ENCODE measurements at places on chromosomes 12 and 14.
A peak's percentile ranks its signal among the peaks of the same experiment; 100 is the strongest.

DNA sequence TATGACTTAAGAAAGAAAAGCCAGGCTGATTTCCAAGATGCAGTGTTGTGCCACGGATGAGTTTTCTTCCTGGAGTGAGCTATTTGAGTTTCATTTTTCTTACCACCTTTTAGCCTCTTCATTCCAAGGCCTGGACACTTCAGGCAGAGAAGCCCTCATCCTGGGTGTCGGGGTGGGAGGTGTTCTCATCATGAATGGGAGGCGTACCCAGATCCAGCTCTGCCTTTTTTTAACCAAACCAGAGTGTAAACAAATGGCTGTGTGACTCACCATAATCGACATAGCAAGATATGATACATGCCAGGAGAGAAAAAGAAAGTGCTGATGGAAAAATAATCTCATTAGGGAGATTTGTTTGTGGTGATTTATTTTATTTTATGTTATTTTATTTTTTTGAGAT is 79.9 kb downstream of the ARF6 start:
- peak; percentile 61 for DNase-seq

- DNase-seq: no peak
Measured at GRCh38 chr14:102907303-102907844, 15.1 kb upstream of the AMN start.

DNA sequence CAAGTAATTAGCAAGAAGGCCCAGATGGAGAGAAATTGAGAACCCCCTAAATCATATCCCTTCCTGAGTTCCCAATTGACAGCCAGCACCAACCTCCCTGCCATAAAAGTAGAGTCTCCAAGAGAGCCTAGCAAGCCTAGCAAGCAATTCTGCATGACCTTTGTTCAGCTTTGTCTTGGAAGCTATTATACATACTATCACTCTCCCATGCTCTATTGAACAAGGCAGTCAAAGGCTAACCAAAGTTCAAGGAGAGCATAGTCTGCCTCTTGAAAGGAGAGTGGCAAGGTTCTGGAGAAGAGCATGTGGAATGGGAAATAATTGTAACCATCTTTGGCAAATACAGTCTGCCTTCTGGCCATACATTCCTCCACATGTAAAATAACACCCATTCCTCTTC is 7.8 kb downstream of the ACOT4 start:
- no peak for DNase-seq

DNA sequence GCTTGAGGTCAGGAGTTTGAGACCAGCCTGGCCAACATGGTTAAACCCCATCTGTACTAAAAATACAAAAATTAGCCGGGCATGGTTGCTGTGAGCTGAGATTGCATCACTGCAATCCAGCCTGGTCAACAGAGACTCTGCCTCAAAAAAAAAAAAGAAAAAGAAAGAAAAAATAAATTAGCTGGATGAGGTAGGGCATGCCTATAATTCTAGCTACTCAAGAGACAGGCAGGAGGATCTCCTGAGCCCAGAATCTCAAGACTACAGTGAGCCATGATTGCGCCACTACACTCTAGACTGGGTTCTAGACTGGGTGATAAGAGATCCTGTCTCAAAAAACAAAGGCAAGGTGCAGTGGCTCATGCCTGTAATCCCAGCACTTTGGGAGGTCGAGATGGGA is 16.9 kb downstream of the PPP4R3A start:
- peak; percentile 48 for DNase-seq

GRCh38 chr14:26730929-26731618 is 133.2 kb upstream of the NOVA1 start:
- peak; percentile 31 for DNase-seq

- DNase-seq: no peak
Measured at GRCh38 chr12:59823567-59823966, 227.7 kb downstream of the SLC16A7 start.

- no peak for DNase-seq
Measured at GRCh38 chr14:54562334-54562733, 4.6 kb upstream of the SAMD4A start.

GRCh38 chr14:96011131-96011530 is 28.0 kb upstream of the C14orf132 start:
- no peak for DNase-seq

- DNase-seq: no peak
Measured at GRCh38 chr14:32622742-32623141, 293.6 kb downstream of the AKAP6 start.

DNA sequence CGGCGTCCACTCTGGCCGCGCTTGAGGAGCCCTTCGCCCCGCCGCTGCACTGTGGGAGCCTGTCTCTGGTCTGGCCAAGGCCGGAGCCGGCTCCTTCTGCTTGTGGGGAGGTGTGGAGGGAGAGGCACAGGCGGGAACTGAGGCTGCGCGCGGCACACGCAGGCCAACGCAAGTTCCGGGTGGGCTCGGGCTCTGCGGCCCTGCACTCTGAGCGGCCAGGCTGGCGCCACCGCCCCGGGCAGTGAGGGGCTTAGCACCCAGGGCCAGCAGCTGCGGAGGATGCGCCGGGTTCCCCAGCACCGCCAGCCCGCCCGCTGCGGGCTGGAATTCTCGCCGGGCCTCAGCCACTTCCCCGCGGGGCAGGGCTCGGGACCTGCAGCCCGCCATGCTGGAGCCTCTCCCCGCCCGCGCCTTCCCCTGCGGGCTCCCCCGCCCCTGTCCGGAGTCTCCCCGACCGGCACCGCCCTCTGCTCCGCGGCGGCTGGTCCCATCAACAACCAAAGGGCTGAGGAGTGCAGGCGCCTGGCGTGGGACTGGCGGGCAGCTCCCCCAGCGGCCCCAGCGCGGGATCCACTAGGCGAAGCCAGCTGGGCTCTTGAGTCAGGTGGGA is 921.2 kb upstream of the FOXG1 start:
- no peak for DNase-seq

- no peak for DNase-seq
Measured at GRCh38 chr12:46886541-46887041, 60.8 kb upstream of the SLC38A4 start.

- no peak for DNase-seq
Measured at GRCh38 chr12:87150969-87151662, 878.1 kb downstream of the C12orf50 start.

- peak; percentile 20 for DNase-seq
Measured at GRCh38 chr12:49689785-49690184, 17.4 kb downstream of the FMNL3 start.

GRCh38 chr14:99192028-99192621 is 79.9 kb downstream of the BCL11B start:
- no peak for DNase-seq

- DNase-seq: no peak
Measured at GRCh38 chr14:81178063-81178462, 42.7 kb downstream of the GTF2A1 start.

GRCh38 chr12:19410629-19411185 is 28.6 kb upstream of the AEBP2 start:
- no peak for DNase-seq

GRCh38 chr12:113161415-113162016 is 12.0 kb downstream of the CFAP73 start:
- peak; percentile 54 for DNase-seq

GRCh38 chr14:23009483-23009938 is 432 bp downstream of the C14orf93 start:
- DNase-seq: no peak

DNA sequence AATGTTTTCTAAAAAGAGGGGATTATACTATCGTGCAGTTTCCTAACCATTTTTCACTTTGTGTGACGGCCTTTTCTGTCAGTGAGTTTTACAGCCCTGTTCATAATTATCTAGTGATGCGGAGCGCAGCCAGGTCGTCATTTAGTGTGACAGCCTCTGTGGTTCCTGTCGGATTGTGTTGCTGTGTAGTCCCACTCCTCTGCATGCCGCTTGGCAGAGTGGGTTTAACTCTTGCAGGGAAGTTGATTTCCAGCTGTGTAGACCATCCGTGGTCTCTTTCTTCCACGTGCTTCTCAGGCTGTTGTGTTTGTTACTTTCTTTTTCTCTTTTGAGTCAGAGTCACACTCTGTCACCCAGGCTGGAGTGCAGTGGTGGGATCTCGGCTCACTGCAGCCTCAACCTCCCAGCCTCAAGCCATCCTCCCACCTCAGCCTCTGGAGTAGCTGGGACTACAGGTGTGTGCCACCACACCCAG is 8.6 kb downstream of the RAN start:
- DNase-seq: peak; percentile 16

DNA sequence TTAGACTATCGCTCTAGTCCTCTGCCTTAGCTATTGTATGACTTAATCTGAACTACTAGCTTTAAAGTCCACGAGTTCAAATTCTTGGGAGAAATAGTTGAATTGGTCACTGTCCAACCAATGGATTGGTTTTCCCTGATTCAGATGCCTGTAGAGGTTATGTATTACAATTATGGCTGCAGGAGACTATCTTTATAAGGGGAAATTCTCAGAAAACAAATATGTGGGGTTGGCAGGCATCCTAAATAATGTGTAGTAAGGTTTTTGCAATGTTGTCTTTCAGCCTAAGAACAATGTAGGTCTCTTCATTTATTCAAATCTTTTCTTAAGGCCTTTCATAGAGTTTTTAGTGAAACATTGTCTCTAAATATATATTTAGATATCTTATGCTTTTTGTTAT is 26.9 kb downstream of the MYRFL start:
- no peak for DNase-seq

GRCh38 chr12:14430394-14430986 is 65.0 kb downstream of the ATF7IP start:
- no peak for DNase-seq

- DNase-seq: peak; percentile 57
Measured at GRCh38 chr12:22625762-22626294, 857 bp downstream of the ETNK1 start.

GRCh38 chr14:103540821-103541708 is 12.1 kb downstream of the TRMT61A start:
- DNase-seq: no peak

- DNase-seq: no peak
Measured at GRCh38 chr12:62158013-62158412, 102.2 kb upstream of the USP15 start.

GRCh38 chr14:106414464-106414863 is 888.1 kb downstream of the TMEM121 start:
- no peak for DNase-seq

DNA sequence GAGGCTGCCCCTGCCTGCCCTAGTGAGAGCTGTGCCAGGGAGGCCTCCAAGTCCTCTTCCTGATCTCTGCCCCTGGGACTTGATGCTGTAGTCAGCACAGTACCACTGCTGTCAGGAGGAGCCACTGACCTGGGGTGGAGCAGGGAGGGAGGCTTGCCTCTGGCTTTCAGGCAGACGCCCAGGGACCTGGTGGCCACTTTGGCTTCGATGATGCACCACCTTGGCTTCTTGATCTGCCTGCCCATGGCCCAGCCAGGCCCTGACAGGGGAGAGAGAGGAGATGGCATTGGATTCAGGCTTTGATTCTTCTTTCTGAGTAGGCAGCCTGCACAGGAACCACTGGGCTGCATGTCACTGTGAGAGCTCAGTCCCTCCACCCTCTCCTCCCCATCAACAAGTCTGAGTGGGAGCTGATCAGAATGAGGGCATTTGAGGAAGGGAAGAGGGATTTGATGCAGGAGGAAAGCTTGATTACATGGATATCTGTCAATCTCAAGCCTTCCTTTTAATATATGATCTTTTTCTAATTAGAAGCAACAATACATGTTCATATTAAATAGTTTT is 24.7 kb downstream of the TMEM63C start:
- DNase-seq: no peak

DNA sequence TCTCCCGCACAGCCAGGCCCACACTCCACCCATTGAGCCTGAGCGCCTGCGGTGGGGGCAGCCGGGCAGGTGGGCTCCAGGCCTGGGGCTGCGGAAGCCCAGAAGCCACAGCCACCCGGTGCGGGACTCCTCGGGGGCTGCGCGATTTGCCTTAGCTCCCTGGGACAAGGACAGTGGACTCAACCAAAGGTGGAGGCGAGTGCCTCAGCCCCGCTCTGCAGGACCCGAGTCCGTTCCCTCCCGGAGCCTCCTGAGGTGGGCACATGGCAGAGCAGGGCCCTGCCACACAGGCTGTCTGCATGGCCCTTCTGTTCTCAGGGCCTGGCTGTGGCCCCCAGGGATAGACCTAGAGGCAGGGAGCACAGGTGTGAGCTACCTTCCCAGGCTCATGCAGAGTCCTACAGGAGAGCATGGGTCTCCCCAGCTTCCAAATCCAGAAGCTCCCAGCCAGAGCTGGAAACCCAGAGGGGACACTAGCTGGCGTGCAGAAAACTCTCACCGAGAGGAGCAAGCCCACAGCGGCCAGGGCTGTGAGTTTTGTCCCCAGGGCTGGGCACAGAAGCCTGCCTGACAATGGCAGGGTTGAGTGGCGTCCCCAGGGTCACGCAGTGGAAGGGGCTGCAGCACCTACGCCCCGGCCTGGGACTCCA is 22.2 kb upstream of the LRTM2 start:
- DNase-seq: no peak

- no peak for DNase-seq
Measured at GRCh38 chr14:27613102-27613501, 1015.3 kb upstream of the NOVA1 start.

GRCh38 chr12:58321414-58321813 is 380.0 kb downstream of the ATP23 start:
- no peak for DNase-seq

DNA sequence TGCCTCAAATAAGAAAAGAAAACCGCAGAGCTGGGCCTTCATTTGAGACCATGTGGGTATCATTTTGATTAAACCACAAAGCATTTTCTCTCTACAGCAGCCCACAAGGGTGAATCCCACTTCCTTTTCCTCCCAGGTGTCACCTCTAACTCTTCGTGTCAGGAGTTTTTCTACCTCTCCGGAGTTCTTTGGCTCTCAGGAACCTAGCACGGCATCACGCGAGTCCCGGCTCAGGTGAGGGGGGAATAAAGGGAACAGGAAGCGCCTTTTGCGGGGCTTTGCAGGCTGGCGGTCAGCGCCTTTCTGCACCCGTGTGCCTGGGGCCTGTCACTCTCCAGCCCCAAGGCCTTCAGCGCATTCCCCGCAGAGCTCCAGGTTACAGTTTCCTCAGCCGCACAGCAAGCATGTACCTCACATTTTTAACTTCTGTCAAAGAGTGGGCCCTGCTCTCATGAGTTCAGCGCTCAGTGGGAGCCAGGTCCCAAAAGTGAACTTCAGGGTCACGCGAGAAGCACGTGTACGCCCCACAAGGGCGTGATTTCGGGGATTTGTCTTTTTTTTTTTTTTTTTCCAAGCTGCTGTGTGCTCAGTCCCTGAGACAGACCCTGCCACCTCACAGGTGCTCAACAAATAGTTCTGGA is 740 bp upstream of the PRPF40B start:
- peak; percentile 59 for DNase-seq

GRCh38 chr12:85669911-85670310 is 166.3 kb downstream of the RASSF9 start:
- no peak for DNase-seq

DNA sequence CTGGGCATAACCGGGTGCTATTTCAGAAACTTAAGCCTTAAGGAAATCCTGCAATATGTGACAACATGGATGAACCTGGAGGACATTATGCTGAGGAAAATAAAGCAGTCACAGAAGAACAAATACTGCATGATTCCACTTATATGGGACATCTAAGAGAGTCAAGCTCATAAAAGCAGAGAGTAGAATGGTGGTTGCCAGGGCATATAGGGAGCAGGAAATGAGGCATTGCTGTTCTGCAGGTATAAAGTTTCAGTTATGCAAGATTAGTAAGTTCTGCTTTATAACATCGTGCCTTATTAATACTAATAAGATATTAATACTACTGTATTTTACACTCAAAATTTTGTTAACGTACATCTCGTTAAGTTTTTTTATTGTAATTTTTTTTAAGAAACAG is 124.2 kb upstream of the ATF1 start:
- no peak for DNase-seq

- no peak for DNase-seq
Measured at GRCh38 chr12:75455839-75456238, 24.7 kb upstream of the GLIPR1 start.

GRCh38 chr14:41482861-41483260 is 123.8 kb upstream of the LRFN5 start:
- no peak for DNase-seq

GRCh38 chr12:617304-617915 is 45.8 kb downstream of the NINJ2 start:
- peak; percentile 59 for DNase-seq
